Anterior cingulate cortex (tissue), 58 donors: ENCODE measurements at places on chromosomes 7 and 10.

GRCh38 chr10:11245510-11245909, 227.8 kb downstream of the CELF2 start:
- no peak for DNase-seq

DNA sequence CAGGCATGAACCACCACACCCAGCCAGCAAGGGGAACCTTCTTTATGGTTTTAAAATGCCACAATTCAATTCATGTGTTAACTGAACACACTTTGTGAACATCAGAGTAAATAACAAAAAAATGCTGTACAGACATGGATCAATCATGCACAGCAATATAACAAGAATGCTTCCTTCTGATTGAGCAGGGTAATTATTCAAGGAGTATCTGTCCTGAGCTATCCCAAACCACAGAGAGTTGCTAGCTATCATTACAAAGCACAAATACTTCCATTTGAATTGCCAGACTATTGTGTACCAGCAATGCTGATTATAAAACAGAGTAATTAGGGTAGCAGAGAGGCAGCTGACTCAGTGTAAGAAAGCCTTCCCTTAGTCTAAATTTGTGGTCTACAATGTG, 11.3 kb upstream of the RHOBTB1 start:
- DNase-seq, result no peak

DNA sequence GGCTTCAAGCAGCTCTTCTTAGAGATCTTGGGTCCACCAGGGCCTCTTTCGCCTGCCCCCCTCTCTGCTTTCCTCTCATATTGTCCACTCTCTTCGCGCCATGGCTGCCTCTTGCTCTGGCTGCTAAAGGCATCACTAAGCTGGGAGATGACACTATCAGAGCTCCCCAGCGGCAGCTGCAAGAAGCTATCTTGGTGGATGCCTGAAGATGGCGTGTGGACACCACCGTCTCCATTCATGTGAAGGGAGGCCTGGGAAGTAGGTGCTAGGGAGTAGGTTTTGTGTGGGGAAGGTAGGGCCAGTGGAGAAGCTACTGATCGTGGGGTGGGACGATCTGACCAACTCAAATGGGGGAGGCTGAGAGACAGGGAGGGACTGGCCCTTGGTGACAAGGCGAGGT, 45.9 kb upstream of the PDLIM1 start:
- no peak for DNase-seq

DNA sequence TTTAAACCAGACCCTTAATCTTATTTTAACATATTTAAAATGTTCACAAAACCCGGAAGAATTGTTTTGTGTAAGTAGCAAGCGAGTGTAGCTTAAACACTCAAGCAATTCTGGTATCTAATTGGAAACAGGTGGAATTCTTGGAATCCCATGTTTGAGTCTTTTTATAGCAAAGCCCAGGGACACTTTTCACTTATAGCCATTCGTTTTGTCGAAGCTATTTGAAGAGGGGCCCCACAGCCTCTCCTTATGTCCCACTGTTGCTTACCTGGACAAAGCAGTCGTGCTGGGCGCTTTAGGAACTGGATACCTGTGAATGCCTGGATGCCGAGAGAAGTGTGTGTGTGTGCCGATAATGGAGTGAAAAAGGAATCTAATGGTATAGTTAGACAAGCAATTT, 3.3 kb downstream of the CUX1 start:
- DNase-seq, result no peak

DNA sequence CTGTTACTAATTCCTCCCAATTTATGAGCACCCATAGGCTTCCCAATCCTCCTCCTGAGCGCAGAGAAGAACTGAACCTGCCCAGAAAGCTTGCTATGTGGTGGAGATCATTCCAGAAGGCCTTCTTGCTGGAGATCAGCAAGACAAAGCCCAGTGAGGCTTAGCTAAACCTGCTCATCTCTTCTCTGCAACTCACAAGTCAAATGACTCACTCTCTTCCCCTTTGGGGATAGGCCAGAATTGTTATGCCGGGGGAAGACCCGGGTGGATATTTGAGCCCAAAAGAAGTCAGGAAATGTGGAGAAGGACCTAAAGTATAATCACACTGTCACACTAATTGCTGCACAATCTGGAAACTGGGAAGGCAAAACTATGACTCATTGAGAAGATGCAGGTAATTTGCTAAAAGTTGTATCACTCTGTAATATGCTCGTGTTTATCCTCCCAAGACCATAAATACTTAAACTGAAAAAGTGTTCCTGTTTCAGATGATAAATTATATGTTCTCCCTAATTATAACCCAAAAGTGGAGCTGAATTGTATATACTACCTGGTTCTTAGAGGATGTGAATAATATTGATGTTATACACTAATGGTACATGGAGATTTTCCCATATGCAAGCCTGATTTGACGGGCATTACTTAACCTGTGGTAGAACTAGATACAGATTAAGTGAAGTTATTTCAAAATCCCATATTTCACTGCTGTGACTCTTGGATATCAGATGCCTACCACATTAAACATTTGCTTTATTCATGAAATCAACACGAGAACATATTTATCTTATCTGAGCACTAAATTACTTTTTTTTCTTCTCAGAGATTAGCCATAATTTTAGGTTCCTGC, 6.4 kb downstream of the NEBL start:
- no peak for DNase-seq
